ENCODE measurements at places on chromosomes 2 and 18. TPM values are rescaled to one million over a fixed set of nuclear protein-coding genes. Genes with fewer than 3 reads are reported as not detected.

Gene SERPINE2
- total RNA-seq, result 16.4 TPM

Gene LINC00305
- total RNA-seq, result not detected

Gene PPM1B
- total RNA-seq, result 45.2 TPM

Gene LBX2
- total RNA-seq, result 0.63 TPM

Gene IL1RN
- 10.5 TPM for total RNA-seq

Gene HOXD13
- total RNA-seq, result not detected

Gene DNER
- total RNA-seq, result not detected

All from activated CD4-positive, alpha-beta memory T cell treated with anti-CD3 and anti-CD28 coated beads for 36 hours (primary cell).